ENCODE measurements at places on chromosomes 7 and 10.

- H3K4me1 ChIP-seq, result no peaks in the 10 kb centered on the region
- DNase-seq, result no peak
- no peak overlapping the region for H3K4me3 ChIP-seq
- H3K27me3 ChIP-seq, result no peaks in the 10 kb centered on the region
- no peaks in the 10 kb centered on the region for H3K36me3 ChIP-seq
Measured at GRCh38 chr7:82623812-82624211, 180.2 kb upstream of the CACNA2D1 start.

GRCh38 chr7:158802535-158803366, 26.6 kb downstream of the ESYT2 start:
- no peak overlapping the region for H3K27ac ChIP-seq
- H3K27me3 ChIP-seq, result no peaks in the 10 kb centered on the region
- H3K36me3 ChIP-seq, result peaks cover 8% of the 10 kb centered on the region
- H3K4me3 ChIP-seq, result no peak overlapping the region
- peaks cover 26% of the 10 kb centered on the region for H3K4me1 ChIP-seq
- no peak for DNase-seq

DNA sequence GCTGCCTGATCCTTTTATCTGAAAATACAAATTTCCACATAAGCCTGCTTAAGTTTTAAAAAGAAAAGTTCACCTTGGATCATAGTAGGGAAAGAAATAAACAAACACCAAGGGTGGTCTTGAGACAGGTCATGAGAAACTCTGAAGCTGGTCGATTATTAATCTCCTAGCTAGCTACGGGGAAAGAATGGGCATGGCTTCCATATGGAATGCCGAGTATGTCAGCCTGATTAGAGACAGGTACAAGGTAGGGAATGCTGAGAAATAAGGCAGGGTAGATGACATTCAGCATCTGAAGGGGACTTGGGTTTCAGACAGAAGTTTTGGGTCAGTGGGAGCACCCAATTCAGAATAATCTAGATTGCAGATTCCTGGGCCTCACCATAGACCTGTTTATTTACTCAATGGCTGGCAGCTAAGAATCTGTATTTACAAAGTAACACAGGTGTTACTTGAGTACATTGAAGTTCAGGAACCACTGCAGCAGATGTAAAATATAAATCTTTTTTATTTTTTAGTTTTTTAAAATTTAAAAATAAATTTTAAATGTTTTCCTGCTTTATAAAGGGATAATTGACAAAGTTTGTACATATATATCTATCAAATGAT, 49.0 kb downstream of the SCIN start:
- no peaks in the 10 kb centered on the region for H3K4me1 ChIP-seq
- no peak for DNase-seq
- no peak overlapping the region for H3K4me3 ChIP-seq
- no peak overlapping the region for H3K27ac ChIP-seq
- H3K27me3 ChIP-seq, result no peaks in the 10 kb centered on the region

DNA sequence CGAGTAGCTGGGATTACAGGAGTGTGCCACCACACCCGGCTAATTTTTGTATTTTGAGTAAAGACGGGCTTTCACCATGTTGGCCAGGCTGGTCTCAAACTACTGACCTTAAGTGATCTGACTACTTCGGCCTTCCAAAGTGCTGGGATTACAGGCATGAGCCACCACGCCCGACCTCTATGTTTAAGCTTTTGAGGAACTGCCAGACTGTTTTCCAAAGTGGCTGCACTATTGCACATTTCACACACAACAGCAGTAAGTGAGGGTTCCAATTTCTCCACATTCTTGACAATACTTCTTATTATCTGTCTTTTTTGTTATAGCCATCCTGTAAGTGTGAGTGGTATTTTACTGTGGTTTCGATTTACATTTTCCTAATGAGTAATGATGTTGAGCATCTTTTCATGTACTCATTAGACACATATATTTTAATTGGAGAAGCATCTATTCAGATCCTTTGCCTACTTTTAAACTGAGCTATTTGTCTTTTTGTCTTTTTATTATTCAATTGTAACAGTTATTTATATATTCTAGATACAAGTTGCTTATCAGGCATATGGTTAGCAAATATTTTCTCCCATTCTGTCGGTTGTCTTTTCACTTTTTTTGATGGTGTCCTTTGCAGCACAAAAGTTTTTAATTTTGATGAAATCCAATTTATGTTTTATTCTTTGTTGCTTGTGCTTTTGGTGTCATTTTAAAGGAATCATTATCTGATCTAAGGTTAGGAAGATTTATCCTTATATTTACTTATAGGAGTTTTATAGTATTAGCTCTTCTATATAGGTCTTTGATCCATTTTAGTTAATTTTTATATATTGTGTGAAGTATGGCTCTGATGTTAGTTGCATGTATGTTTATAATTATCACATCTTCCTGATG, 12.8 kb upstream of the IRF5 start:
- no peak for DNase-seq
- H3K27me3 ChIP-seq, result no peaks in the 10 kb centered on the region
- H3K4me3 ChIP-seq, result no peak overlapping the region
- H3K4me1 ChIP-seq, result no peaks in the 10 kb centered on the region

DNA sequence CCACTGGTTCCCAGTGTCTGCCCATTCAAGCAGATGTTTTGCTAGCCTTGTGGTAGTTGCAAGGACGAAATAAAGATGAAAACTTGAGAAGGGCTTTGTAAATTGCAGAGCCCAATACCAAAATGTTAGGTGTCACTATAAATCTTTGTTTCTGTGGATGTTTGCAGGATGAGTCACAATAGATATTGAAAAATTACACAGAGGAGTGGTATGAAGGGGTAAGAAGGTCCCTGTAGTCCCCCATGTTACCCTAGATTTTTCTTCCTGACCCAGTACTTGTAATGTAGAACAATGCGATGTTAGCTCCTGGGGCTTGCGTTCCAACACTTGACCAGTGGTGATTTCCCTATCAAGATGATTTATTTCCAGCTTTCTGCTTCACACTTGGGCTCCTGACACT, 102.6 kb upstream of the LYZL1 start:
- H3K27ac ChIP-seq, result no peak overlapping the region
- no peaks in the 10 kb centered on the region for H3K36me3 ChIP-seq
- no peaks in the 10 kb centered on the region for H3K27me3 ChIP-seq
- H3K4me1 ChIP-seq, result no peaks in the 10 kb centered on the region
- no peak overlapping the region for H3K4me3 ChIP-seq

Measured in CD8-positive, alpha-beta memory T cell (primary cell).